ENCODE measurements at places on chromosomes 2 and 18.

DNA sequence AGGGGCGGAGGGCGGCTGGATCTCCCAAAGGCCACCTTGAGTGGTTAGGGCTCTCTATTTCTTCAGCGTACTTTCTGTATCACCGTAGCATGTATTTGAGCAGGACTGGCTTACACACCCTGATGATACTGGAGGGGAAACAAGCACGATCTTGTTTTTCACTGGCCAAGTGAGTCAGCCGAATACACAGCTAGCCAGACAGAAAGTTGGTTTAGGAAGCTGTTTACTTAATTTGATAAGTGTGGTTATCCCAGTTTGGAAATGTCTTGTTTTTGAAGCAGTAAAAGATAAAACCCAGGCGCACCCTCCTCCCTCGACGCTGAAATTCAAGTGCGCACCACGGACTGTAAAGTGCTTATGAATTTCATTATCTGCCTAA, 582 bp downstream of the RIOK3 start:
- peak; percentile 18 for DNase-seq

GRCh38 chr2:213166109-213166508, 14.7 kb upstream of the IKZF2 start:
- DNase-seq = no peak

DNA sequence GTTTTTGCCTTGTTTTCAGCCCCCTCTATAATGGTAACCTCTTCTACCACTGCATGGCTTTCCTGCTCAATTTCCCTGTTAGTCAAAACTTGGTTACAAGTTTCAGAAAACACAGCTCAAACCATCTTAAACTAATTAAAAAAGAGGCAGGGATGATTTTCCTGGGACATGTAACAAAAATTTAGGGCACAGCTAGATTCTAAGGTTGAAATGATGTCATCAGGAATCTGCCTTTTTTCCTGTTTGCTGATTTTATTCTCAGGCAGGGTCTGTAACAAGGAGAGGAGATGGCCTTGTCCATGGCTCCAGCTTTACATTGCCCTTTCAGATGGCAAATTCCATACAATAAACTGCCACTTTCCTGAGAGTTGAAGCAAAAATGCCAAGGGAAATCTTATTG, 157.9 kb upstream of the CREB1 start:
- no peak for DNase-seq

GRCh38 chr2:51697095-51697494, 665.2 kb upstream of the NRXN1 start:
- no peak for DNase-seq

- no peak for DNase-seq
Observed at GRCh38 chr2:168804214-168804613, 1.8 kb downstream of the NOSTRIN start.

- no peak for DNase-seq
Observed at GRCh38 chr18:63263444-63263843, 56.1 kb downstream of the BCL2 start.

GRCh38 chr2:188845692-188846091, 128.5 kb upstream of the COL3A1 start:
- DNase-seq = no peak

- no peak for DNase-seq
Observed at GRCh38 chr2:196876364-196876763, 50.1 kb downstream of the PGAP1 start.

- no peak for DNase-seq
Observed at GRCh38 chr2:197069958-197070357, 143.5 kb upstream of the PGAP1 start.

DNA sequence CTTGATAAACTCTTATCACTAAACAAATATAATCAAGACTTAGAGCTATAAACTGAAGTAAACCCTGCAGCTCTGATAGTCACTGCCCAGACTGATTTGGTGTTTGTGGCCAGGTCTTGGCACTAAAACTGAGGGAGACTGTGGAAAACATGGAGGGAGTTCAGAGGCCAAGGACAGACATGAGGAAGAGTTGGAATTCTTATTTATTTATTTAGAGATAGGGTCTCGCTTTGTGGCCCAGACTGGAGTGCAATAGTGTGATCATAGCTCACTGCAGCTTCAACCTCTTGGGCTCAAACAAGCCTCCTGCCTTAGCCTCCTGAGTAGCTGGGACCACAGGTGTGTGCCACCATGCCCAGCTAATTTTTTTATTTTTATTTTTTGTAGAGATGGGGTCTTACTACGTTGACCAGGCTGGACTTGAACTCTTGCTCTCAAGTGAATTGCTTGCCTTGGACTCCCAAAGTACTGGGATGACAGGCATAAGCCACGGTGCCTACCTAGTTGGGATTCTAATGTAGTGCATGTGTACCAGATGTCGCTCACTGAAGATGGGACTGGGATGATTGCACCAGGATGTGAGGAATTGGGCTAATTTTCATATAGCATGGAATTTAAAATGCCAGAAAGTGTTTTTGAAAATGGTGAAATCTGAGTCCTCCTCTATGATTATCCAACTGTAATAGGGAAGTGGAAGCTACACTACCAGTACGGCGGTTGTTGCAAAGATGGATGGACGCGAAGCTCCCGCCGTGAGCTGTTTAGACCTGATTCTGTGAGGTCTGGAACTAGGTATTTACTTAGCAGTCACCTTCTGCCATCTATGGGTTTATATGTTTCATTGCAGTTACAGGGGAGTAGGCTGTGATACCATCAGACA, 52.7 kb upstream of the CTLA4 start:
- DNase-seq = peak; percentile 80

GRCh38 chr2:46857871-46858701, 57.5 kb downstream of the MCFD2 start:
- peak; percentile 100 for DNase-seq

- DNase-seq = no peak
Observed at GRCh38 chr2:138823666-138824065, 43.5 kb upstream of the NXPH2 start.

- DNase-seq = peak; percentile 38
Observed at GRCh38 chr2:24970483-24971285, 1.1 kb downstream of the DNAJC27 start.

DNA sequence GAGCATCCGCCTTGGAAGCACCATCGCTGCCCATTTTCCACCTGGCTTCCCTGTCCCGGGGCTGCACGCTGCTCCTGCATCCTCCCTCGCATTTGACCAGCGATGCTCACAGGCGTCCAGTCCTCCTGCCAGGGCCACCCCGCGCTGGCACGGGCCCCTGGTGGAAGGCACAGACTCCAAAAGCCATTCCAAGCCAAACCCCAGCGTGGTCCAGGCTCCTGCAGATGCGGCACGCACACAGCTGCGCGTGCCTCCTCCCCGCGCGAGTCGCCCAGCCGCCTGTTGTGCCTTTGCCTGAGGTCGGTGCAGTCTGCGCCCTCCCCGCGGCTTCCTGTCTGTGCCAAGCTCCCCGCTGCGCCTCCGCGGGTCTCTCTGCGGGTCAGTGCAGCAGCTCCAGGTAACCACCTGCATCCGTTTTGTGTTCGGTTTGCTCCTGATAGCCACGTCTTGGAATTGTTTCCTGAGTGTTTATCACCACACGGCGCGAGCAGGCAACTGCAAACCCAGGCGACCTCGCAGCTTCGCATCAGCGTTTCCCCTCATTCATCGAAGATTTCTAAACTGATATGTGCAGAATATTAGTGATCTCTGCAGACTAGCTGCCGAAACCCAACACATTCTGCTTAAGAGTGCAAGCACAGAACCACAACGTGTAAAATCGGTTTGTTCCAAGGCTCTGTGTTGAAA, 65.2 kb upstream of the SALL3 start:
- DNase-seq = no peak

GRCh38 chr2:170847716-170848115, 31.0 kb downstream of the GAD1 start:
- DNase-seq = no peak

DNA sequence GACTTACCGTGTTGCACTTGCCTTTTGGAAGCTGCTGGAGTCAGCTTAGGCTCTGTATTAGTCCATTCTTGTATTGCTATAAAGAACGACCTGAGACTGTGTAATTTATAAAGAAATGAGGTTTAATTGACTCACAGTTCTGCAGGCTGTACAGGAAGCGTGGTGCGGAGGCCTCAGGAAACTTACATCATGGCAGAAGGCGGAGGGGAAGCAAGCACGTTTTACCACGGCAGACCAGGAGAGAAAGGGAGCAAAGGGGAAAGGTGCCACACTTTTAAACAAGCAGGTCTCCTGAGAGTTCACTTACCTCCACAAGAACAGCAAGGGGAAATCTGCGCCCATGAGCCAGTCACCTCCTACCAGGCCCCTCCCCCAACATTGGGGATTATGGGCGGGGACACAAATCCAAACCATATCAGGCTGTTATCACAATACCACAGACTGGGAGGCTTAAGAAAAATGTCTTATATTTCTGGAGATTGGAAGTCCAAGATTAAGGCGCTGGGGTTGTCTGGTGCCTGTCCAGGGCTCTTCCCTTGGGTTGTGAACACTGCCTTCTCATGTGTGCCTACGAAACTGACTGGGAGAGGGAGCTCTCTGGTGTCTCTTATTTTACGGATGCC, 3.6 kb upstream of the D2HGDH start:
- DNase-seq = no peak

- DNase-seq = no peak
Observed at GRCh38 chr2:99949963-99950362, 192.4 kb downstream of the AFF3 start.

- no peak for DNase-seq
Observed at GRCh38 chr2:53911434-53912189, 51.8 kb upstream of the GPR75 start.

- DNase-seq = no peak
Observed at GRCh38 chr2:239611222-239611795, 210.5 kb upstream of the HDAC4 start.

GRCh38 chr2:147182260-147182659, 662.6 kb upstream of the ACVR2A start:
- no peak for DNase-seq

DNA sequence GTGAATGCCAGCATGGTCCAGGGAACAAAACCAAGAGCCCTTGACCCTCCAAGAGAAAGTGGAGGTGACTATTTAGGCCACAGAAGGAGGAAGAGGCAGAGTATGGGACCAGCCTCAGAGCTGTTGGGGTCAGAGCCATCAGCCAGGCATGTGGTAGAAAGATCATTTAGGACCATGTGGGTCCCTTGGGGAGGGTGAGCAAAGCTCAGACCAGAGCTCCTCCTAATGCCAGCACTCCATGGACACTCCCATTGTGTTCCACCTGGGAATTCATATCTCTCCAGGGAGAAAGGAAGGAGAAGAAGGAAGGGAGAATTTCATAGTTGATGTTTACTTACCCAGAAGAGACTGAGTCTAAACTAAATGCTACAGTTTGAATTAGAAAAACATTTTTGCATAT, 73.2 kb downstream of the CYBRD1 start:
- no peak for DNase-seq

GRCh38 chr2:237074211-237074993, 11.3 kb upstream of the COPS8 start:
- peak; percentile 38 for DNase-seq

GRCh38 chr2:227117852-227118251, 46.2 kb downstream of the COL4A4 start:
- no peak for DNase-seq

GRCh38 chr2:44009136-44009735, 13.4 kb upstream of the LRPPRC start:
- no peak for DNase-seq

- no peak for DNase-seq
Observed at GRCh38 chr2:104091894-104092293, 762.0 kb upstream of the POU3F3 start.

GRCh38 chr2:84849271-84849952, 31.5 kb downstream of the TRABD2A start:
- no peak for DNase-seq

- no peak for DNase-seq
Observed at GRCh38 chr2:138440759-138441158, 60.8 kb upstream of the SPOPL start.

DNA sequence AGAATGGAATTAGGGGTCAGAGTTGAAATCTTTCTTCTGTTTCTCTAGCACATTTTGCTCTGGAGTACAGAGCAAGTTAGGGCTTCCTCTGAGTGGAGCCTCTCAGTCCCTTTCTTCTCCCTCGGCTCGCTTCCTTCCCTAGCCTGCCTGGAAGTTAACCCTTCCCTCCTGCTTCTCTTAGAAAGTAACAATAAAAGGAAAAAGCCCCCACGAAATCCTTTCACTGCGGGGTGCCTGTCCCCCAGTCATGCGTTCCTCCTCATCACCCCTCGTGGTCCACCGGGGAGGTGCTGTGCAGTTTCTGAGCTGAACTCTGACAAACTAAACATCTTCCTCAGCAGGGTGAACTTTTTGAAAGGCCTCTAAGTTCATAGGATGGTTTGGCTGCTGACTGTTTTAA, 2.0 kb downstream of the IGFBP2 start:
- DNase-seq = no peak

- DNase-seq = no peak
Observed at GRCh38 chr2:27006602-27007415, 26.0 kb upstream of the TMEM214 start.

DNA sequence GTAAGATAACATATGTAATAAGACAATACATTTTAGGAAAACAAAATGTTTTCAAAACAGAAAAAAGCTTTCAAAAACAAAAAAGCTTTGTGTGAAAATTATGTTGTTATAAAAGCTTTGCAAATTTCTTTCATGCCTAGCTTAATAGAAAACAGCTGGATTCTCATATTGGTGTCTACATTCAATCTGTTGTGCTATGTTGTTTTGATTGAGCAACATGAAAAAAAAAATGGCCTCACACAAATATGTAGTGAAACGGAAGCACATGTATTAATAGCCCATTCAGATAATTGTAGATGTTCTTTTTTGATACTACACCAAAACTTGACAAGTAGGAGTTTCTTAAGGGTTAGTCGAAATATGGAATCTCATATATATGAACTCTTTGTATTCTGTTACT, 197.5 kb downstream of the ZEB2 start:
- DNase-seq = peak; percentile 18

DNA sequence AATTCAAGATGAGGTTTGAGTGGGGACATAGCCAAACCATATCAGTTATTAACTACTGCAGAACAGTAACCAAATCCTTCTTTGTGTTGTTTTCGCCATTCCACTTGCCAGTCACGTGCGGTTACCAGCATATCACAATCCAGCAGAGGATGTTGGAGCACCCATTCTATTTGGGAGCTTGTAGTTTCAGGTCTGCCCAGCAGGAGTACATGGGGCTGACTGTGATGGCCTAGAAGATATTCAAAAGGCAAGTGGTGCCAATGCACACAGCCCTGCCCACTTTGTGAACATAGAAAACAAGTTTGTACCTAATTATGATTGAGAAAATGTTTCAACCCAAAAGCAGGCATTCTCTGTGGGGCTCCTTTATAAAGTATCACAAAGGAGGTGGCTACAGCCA, 57.0 kb downstream of the ZNF519 start:
- no peak for DNase-seq

- DNase-seq = peak; percentile 32
Observed at GRCh38 chr2:234329202-234329960, 167.5 kb downstream of the ARL4C start.

GRCh38 chr18:69408522-69408921, 7.8 kb downstream of the DOK6 start:
- DNase-seq = no peak
